ENCODE measurements at places on chromosomes 3 and 15. TPM values are rescaled to one million over a fixed set of nuclear protein-coding genes. Genes with fewer than 3 reads are reported as not detected.
A peak's percentile ranks its signal among the peaks of the same experiment; 100 is the strongest.

DNA sequence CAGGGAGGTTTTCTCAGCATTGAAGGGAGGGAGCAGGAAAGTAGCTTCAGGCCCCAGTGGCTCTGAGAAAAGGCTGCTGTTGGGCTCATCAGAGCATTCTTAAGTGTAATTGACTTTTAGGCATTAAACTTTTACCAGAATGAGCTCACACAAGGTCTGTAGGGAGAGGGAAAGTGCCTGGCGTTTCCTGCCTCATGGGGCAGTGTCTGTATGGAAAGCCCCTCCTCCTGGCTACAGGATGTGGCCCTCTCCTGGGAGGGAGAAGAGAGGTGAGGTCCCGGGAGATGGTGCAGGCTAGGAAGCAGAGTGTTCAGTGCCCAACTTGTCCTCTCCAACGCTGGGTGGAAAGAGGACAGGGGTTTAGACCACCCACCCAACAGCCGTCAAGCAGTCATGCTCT is 21.3 kb upstream of the SCN10A start:
- DNase-seq = no peak

DNA sequence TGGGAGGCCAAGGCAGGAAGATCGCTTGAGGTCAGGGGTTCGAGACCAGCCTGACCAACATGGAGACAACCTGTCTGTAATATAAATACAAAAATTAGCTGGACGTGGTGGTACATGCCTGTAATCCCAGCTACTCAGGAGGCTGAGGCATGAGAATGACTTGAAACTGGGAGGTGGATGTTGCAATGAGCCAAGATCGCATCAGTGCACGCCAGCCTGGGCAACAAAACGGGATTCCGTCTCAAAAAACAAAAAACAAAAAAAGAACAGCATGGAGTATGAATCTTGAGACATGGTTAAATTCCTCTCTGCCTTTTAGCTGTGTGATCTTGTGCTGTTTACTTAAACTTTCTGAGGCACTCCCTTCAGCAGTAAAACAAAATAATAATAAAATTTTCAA is 244.9 kb downstream of the FGF12 start:
- no peak for DNase-seq

DNA sequence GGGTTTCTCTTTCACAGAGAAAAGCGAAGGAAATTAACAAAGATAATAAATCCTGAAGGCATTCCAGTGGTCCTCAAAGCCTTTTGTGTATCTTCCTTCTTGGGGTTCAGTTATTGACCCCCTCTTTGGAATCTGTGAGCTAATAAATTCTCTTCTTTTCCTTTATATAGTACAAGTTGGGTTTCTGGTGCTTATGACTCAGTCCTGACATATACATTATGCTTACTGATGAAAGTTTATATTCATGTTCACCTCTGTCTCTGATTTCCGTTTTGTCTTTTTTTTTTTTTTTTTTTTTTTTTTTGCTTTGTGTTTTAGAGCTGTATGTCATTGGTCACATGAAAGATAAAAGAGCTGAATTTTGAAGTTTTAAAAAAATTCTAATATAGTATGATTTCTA is 230.7 kb upstream of the RBMS3 start:
- DNase-seq = no peak

GRCh38 chr3:64494526-64494925 is 193.3 kb downstream of the ADAMTS9 start:
- DNase-seq = peak; percentile 52

Gene LRRC31
- not detected for total RNA-seq

DNA sequence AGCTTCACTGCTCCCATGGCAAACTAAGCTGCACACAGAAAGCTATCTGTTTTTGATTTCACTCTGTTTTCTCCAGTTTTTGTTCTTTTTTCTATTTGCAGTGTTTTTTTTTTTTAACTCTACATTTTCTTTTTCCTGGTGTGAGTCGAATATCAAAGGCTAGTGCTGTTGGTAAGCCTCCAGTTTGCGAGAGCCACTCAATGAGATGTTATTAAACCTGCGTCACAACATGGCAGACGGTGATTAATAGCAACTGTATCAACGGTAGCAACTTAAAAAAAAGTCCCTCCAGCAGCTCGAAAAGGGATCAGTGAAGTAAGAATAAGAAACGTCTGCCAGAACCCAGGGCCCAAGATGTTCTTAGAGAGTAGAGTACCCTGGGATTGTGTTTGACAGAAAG is 84.1 kb downstream of the MEIS2 start:
- peak; percentile 80 for DNase-seq

Gene OR5K3
- not detected for total RNA-seq

DNA sequence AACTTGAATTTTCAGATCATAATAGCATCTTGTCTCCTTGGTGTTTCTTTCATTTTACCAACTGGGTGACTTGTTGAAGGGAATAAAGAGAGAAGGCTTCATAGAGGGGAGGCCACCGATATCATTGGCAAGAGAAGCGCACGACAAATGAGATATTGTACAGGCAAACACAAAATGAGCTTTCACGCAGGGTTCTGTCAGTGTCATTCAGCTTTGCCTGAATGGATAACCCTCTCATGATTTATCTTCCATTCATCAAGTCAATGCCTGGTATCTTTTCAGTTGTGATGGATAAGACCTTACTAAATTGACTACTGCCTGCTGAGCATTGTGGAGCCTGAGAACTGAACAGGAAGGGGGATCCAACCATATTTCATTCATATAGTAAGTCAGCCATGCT is 188.6 kb upstream of the EPHA3 start:
- no peak for DNase-seq

GRCh38 chr3:50637011-50637410 is 20.1 kb downstream of the MAPKAPK3 start:
- no peak for DNase-seq

Gene PSTPIP1
- total RNA-seq = not detected

Gene AP3S2
- 49.6 TPM for total RNA-seq

DNA sequence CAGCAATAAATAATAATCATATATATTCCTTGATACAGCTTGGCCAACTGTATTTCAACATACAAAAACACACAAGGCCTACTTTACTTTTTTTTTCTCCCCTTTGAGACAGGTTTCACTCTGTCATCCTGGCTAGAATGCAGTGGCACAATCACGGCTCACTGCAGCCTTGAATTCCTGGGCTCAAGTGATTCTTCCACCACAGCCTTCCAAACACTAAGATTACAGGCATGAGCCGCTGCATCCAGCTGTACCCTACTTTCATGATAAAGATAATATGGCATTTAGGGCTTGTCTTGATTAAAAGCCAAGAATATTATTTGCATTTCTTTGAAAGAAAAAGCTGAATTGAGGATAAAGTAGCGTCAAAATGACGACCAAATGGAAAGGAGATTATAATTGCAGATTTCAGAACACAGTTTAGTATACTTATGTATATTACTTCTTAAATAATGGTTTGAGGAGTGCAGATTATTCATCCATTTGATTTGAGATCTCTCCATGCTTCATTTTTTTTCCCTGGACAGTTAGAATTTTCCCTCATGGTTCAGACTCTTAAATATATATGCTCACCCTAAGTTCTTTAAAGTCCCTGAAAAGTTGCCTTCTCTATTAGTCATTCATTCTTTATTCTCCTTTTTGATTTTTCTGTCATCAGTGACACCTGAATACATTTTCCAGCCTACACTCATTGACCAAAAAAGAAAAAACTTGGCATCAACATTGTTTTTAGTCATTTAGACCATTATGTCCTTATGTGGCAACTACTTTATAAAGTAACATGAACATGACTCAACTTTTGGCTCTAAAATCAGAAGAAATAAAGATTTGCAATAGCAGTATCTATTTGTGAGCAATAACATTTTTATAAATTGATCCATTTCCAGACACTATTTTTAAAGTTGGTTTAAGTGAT is 48.5 kb upstream of the MLF1 start:
- peak; percentile 17 for DNase-seq

DNA sequence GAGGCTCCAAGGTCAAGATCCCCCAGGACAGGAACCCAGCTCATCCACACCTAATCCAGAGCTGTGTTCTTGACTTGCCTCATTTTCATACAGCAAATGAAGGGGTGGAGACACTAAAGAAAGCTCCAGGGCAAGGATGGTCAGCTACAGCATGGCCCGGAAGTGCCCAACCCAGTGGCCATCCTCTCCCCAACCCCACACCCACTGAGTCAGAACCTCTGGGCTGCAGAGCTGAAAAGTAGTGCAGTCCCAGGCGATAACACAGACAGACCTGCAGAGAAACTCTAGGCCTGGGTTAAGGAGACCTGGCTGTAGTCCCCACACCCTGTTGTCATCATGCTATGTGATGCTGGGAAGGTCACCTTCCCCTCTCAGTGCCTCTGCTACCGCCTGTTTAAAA is 85.3 kb downstream of the SEMA5B start:
- no peak for DNase-seq

Gene ACOX2
- total RNA-seq = 12.1 TPM

DNA sequence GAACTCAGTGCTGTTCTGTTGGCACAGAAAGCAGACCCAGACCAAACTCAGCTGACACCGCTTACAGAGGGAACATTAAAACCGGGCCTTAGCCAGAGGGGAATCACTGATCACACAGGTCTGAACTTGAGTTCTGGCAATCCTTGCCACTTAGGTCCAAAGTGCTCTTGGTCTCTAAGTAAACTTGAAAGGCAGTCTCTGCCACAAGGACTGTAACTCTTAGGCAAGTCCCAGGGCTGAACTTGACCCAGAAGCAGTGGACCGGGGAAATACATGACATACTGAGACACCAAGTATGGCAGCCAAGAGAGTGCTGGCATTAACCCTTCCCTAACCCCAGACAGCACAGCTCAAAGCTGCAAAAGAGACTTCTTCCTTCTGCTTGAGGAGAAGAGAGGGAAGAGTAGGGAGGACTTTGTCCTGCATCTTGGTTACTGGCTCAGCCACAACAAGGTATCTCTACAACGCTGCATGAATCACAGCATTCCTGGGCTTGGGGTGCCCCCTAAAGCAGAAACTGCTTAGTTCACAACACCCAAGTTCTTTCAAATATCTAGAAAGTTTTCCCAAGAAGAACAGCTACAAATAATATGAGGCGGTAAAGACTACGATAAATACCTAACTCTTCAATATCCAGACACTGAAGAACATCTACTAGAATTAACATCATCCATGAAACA is 32.5 kb downstream of the NAALADL2 start:
- peak; percentile 4 for DNase-seq

GRCh38 chr3:21618695-21619094 is 132.3 kb downstream of the ZNF385D start:
- DNase-seq = no peak

DNA sequence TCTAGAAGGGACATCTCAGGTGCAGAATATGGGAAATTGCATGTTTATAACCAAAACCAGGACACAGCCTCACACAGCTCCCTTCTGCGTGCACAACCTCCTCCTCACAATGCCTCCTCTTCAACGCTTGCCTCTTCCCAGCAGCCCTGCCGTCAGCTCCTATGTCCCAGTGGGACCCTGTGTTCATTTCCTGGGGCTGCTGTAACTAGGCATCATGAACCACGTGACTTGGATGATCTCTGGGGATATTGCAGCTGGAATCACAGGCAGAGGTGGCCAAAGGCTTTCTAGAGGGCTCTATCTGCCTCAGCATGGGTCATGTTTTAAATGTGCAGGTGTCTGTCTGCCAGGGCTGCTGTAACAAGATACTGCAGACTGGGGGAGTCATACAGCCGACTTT is 375.3 kb downstream of the OCA2 start:
- DNase-seq = no peak

Gene TRIM42
- total RNA-seq = not detected

DNA sequence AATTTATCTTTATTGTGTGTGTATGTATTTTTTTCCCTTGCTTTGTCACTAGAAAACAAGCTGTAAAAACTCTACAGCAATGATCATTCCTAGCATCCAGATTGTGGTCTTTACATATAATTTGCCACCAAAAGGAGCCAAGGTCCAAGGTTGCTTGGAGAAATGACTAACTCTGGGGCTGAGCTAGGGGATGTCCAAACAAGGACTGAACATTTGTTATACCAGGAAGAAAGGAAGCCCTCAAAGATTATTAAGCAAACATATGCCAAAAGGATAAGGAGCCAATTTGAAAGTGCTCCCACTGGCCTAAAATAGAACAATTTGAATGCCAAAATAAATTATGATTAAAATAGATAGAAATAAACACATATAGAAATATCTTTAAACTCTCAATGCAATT is 293.3 kb downstream of the ZIC1 start:
- no peak for DNase-seq

Gene SCG3
- total RNA-seq = not detected

Gene PLA1A
- not detected for total RNA-seq

- no peak for DNase-seq
These were observed at the start of gene WNT7A for GRCh38 chr3:13879946-13880810. Gene WNT7A (minus strand): TSS chr3:13880071. CDS start chr3:13879816, 255 bp downstream.

Gene LTK
- total RNA-seq = 1.6 TPM

DNA sequence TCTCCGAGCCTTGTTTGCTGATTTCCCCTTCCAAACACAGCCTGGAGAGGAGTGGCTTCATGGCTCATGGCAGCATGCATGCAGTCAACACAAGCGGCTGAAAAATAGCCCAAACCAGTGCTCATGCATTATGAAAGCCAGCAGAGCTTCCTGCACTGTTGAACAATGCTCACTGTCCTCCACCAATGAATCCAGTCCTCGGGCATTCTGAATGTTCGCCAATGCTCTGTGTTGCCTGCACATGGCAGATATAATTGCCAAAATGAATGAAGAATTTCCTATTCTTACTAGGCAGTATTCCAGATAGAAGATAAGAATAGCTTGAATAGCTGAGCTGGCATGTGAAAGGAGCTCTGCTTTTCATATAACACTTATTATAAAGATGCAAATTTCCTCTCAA is 252.7 kb downstream of the ROBO1 start:
- DNase-seq = no peak

DNA sequence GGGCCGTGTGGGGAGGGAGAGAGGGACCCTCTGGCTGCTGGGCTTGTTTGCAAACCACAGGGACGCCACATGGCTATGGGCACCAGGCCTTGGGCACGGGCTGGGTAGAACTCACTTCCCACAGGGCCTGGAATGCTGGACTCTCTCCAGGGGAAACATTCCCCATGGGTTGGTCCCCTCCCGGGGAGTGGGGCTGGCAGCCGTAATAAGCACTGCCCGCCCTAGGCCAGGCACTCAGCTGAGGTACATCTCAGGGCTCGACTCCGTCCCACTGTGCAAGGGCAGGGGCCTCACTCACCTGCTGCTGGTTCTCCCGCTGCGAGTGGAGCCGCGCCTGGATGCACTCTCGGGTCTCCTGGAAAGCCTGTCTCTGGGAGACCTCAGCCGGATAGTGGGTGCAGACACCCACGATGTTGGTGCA is 96.7 kb downstream of the ADCY5 start:
- DNase-seq = no peak

GRCh38 chr15:85950101-85950500 is 129.6 kb upstream of the AGBL1 start:
- DNase-seq = no peak

- DNase-seq = no peak
These were observed 9.4 kb downstream of the ATP13A4 start for GRCh38 chr3:193545304-193545703.

GRCh38 chr15:52259503-52259902 is 36.1 kb downstream of the MYO5C start:
- no peak for DNase-seq

Data from fibroblast of villous mesenchyme (primary cell).